ENCODE measurements at places on chromosomes 3 and 15.

GRCh38 chr3:124297062-124297980 lies 305.4 kb upstream of the ROPN1 start:
- no peak for DNase-seq

DNA sequence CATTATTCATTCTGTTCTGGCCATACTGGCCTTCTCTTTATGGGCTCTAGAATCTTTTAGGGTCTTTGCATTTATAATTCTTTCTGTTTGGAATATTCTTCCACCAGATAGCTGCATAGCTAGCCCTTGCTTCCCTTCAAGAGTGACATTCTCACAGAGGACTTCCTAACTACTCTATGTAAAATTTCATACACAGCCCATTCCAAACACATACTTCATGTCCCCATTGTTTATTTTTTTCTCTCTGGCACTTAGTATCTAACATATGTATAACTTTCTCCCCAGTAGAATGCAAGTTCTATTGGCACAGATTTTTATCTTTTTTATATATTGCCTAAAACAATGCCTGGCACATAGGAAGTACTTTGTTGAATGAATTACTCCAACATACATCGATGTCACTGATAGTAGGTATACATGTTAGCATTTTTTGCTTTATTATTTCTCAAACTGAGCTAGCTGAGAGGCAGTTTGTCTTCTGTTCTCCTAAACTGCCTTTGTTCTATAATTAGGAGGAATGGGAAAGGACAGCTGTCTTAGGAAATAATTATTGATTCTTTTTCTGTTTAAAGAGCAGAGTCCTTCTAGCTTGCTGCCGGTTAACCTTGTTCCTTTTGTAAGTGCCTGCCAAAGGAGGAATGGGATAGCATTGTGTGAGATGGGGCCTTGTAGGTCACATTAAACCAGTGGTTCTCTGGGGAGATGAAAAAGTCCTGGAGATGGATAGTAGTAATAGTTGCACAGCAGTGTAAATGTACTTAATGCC lies 7.9 kb downstream of the FAM162A start:
- DNase-seq, result no peak

DNA sequence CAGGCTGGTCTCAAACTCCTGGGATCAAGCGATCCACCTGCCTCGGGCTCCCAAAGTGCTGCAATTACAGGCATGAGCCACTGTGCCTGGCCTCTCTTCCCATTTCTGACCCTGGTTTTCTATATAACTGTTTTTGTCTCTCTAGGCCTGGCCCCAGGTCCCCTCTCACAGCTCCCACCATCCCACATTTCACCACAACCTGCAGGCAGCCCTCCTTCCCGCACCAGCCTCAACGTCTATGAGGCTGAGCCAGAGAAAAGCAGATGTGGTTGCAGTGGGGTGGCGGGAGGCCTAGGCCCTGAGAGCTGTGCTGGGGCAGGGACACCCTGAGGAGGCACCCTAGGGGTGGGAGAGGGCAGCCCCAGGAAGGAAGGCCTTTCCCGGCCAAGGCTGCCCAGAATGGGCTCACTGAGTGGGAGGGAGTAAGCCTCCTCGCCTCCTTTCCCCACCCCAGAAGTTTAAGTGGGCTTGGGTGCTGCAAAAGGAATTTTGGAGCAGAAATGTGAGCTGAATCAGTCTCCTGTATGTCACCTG lies 99.7 kb downstream of the LSM3 start:
- DNase-seq, result no peak

- DNase-seq, result no peak
Measured at GRCh38 chr15:60208709-60209108, 189.1 kb downstream of the ANXA2 start.

DNA sequence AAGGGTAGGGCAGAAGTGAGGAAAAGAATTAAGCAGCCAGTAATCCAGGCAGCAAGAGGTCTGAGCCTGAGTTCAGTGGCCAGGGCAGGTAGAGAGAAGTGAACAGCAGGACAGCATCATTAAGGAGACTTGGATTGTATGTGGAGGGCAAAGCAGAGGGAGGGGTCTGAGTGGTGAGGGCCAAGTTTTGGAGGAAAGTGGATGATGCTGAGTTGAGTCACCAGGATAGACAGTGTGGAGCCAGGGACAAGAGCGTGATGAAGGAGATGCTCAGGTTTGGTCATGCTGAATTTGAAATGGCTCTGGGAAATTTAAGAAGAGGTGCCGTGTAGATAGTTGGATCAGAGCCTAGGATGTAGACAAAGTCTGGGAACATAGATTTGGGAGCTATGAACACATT lies 93.1 kb downstream of the ARHGEF26 start:
- no peak for DNase-seq

- DNase-seq, result no peak
Measured at GRCh38 chr3:136149667-136150066, 46.5 kb downstream of the MSL2 start.

DNA sequence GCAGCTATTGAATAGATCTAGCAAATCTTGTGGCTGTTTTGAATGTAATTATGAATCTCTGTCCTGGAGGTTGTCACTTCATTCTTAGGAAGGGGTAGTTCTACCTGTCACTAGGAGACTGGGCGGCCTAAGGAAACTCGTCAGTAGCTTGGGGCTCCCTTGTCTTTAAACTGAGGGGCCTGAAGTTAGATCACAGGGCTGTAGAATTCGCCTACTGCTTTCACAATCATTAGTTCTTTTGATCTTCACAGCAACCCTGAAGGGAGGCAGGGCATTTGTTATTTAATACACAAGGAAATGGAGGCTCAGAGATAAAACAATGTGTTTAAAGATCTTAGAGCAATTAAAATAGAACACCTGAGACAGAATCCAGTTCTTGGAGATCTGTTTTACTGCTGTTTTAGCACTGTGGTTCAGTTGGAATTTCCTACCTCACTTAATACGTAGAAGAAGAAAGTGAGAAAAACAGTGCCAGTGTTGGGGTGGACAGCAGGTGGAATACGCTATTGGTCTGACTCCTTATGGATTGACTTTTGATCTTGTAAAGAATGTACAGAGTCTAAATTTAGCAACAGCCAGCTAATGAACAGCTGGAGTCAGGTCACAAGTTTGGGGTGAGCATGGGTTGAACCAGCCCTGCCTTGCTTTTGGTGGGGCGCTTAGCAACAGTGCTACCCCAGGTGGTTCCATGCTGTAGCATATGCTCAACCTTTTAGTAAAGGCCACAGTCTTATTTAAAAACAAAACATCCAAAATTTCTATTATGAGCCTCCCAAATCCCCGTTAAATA lies 71.4 kb upstream of the BHLHE40 start:
- no peak for DNase-seq

DNA sequence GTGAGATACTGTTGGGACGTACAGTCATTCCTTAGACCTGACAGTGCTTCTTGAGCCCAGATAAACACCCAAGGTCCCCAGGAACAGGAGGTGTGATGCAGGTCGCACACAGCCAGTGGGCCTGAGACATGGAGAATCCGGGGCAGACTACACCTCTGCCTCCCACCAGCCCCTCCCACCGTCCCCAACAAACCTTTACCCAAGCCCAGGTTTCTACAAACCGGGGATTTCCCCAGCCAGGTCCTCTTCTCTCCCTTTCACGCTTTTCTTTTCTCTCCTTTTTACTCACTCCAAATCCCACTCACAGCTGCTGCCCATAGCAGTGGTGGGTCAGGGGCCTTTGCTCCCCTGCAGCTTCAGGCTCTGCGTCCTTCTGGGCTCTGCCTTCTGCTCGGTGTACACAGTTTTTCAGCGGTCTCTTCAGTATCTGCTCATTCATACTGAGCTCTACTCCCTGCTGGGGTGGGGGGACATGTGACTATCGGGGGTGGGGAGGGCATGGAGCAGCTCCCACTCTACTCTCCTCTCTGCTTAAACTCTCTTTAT lies 4.8 kb upstream of the PCSK6 start:
- DNase-seq, result no peak

DNA sequence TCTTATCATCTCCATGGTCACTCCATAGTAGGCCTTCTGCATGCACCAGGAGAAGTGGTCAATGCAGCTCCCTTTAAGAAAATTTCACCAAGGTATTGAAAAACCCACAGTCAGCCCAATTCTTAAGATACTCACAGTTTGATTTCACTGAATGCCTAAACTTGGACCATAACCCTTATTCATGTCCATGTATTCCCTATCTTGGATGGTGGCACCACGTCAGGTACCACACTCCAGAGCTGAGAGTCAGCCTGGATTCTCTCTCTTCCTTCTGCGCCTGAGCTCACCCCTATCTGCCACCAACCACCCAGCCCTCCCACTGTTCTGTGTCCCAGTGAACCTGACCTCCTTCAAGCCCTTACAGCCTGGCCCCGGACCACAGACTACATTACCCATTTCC lies 183.2 kb upstream of the NR2F2 start:
- no peak for DNase-seq

DNA sequence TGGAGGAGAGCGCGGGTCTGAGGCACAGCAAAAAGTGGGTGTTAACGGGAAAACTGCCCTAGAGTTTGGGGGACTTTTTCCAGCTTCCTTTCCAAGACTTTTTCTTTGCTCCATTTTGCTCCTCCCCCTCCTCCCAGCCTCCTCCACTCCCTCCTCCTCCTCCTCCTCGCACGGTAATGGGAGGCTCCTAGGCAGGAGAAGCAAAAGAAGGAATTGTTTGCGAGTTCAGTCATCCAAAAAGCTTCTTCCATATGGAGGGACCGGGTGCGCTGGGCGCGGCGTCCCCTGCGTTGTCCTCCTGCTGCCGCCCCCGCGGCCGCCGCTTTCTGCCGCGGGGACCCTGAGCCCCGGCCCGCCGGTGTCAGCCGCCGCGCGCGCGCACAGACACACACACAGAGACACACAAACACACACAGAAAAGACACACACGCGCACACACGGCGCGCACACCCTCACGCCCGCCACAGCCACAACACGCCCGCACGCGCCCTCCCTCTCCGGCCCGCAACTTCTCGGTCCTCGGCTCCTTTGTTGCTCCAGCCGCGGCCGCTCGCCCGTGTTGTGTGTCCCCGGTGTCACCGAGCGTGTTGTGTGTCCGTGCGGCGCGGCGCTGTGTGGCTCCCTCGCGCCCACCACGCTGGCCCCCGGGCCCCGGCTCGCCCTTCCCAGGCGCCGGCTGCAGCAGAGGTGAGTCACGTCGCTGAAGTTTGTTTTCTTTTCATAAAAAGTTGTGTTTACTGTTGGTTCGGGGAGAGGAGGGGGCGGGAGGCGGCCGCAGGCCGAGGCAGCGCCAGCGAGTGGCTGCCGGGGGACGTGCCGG lies at the start of gene BOC:
Gene BOC (plus strand): TSS at position 228 of the 820 bp plus-strand sequence. CDS start 38,246 bp downstream, outside the sequence.
- no peak for DNase-seq

GRCh38 chr3:182490596-182491491 lies 302.5 kb upstream of the ATP11B start:
- DNase-seq, result no peak

DNA sequence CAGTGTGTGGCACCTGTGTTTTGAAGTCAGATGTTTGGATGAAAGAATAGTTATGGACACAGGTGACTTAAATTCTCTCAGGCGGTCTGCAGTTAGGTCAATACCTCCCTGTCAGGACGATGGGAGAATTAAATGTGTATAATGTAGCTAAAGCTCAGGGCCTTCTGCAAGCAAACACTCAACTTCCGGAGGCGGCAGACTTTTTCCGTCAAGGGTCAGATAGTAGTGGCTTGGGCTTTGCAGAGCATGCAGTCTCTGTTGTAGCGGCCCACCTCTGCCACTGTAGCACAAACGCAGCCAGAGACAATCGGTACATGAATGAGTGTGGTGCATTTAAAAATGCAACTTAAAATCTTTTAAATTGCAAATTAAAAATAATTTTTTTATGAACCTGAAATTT lies 47.4 kb downstream of the CMTM8 start:
- DNase-seq, result no peak

DNA sequence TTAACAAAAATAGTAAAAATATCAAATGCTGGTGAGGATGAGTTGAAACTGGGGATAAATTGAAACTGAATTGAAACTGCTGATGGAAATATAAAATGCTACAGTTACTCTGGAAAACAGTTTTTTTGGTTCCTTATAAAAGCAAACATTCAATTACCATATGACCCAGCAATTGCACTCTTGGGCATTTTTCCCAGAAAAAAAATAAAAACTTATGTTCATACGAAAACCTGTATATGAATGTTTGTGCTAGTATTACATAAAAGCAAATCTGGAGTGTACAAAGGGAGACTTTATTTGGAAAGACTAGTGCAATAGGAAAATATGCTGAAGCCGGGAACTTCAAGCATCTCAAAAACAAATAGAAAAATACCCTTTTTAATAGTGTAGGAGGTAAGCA lies 857.9 kb upstream of the CADM2 start:
- no peak for DNase-seq

- no peak for DNase-seq
Measured at GRCh38 chr3:169241630-169241990, 421.9 kb downstream of the MECOM start.

DNA sequence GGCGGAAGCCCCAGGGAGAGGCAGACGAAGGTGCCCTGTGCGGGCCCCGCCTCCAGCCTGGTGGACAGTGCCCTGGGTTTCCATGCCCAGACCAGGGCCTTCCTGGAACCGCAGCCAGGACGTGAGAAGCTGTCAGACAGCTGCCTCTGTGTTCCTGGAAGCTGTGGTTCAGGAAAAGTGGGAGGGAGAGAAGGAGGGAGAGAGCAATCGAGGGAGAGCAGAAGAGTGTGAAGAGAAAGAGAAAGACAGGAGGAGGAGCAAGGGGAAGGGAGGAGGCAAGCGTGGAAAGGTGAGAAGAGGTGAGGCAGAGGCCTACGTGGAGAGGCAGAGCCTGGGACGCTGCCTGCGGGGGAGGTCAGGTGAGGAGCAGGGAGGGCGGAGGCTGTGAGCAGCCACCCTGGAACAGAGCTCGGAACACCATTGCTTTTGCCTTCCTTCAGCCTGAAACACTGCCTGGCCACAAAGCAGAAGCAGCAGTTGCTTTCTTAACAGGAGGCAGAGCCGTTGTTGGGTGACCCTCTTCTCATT lies 18.6 kb downstream of the ZDHHC19 start:
- no peak for DNase-seq

DNA sequence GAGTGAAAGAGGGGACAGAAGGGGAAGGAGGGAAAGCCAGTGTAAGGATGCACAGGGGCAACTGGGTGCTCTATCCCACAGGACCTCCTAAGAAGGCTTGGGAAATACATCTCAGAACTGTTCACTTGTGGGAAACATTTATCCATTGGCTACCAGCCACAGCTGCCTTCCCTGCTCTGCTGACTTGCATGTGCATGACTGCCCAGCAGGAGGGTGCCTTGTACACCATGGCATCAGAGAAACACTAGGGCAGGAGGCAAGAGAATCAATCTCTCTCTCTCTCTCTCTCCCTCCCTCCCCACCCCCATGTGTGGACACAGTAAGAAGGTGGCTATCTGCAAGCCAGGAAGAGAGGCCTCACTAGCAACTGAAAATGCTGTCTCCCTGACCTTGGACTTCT lies 62.9 kb upstream of the ZBTB38 start:
- DNase-seq, result no peak
